ENCODE measurements at places on chromosomes 7 and 10.

GRCh38 chr7:4225361-4225771 lies 456.7 kb upstream of the FOXK1 start:
- DNase-seq = no peak

GRCh38 chr7:26071622-26072456 lies 80.2 kb upstream of the NFE2L3 start:
- DNase-seq = no peak

GRCh38 chr7:111112439-111112838 lies 21.5 kb downstream of the LRRN3 start:
- DNase-seq = no peak

DNA sequence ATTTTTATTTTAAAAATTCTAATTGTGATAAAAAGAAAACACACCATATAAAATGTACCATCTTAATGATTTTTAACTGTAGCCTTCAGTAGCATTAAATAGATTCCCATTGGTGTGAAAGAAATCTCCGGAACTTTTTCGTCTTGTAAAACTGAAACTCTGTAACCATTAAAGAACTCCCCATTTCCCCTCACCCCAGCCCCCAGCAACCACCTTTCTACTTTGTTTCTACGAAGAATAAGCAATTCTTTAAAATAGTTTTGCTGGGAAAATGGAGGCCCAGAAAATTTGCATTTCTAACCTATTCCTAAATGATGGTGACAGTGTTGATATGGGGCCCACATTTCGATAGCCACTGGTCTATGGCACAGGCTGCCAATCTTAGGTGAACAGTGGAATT lies 305.4 kb upstream of the PFKP start:
- no peak for DNase-seq

- DNase-seq = no peak
Observed at GRCh38 chr7:36749282-36749960, 25.1 kb upstream of the AOAH start.

- no peak for DNase-seq
Observed at GRCh38 chr10:72245949-72246525, 27.7 kb upstream of the DDIT4 start.

DNA sequence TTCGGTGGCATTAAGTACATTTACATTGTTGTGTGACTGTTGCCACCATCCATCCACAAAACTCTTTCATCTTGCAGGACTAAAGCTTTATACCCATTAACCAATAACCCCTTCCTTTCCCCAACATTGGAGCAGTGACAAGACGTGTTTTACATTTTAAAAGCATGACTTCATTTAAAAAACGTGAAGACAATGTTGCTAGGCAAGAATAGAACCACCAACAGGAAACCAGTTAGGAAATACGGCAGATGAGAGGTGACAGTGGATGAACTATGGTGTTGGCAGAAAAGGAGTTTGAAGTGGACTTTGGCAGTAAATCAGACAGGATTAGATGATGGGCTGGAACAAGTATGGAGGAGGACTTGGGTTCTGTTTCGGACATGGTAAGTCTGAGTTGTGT lies 17.0 kb downstream of the TMEM236 start:
- DNase-seq = no peak

DNA sequence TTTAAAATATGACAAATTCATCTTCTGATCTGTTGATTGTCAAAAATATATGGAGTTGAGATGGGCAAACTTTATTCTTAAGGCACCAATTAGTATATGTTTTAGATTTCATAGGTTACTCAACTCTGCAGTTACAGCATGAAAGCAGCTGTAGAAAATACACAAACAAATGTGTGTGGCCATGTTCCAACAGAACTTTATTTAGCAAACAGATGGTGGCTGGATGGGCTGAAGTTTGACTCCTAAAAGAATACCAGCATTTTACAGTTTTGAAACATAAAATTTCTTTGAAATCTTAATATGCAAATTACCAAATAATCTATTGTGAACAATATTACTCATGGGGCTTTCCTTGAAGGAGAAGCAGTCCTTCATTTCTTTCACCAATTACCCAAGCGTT lies 1206.0 kb upstream of the LRRTM3 start:
- no peak for DNase-seq

GRCh38 chr7:33059635-33060034 lies 2.9 kb downstream of the NT5C3A start:
- DNase-seq = no peak

GRCh38 chr10:18071591-18071990 lies 68.6 kb upstream of the CACNB2 start:
- DNase-seq = no peak

DNA sequence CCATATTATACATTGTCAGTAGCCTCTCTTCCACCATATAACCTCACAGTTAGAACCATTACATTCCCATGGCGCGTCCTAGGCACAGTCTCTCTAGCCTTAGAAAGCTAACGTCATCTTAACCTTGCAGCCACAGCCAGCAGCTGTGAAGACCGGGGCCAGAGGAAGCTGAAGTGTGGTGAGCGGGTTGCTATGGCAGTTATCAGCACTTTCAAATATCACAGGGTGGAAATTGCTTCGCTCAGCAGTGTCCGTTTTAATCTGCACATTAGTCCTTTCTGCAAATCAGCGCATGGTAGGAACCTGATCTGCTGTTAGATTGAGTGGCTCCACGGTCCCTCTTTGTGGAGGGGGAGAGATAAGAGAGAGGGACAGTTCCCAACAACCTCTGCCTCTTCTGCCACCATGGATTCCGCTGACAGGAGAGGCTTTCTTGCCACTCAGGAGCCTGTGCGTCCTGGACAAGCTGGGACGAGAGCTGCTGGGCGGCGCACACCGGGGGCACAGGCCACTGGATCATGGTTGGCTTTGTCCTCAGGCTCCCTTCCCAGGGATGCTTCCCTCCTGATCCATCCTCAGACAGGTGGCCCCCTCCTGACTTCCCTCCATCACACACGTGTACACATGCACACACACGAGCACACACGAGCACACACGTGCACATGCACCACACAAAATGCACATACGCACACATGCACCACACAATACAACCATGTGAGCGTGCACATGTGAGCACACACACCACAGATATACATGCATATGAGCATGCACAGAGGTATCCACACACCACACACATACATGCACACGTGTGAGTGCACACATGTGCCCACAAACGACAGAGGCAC lies 93.8 kb downstream of the WDR37 start:
- peak; percentile 39 for DNase-seq

DNA sequence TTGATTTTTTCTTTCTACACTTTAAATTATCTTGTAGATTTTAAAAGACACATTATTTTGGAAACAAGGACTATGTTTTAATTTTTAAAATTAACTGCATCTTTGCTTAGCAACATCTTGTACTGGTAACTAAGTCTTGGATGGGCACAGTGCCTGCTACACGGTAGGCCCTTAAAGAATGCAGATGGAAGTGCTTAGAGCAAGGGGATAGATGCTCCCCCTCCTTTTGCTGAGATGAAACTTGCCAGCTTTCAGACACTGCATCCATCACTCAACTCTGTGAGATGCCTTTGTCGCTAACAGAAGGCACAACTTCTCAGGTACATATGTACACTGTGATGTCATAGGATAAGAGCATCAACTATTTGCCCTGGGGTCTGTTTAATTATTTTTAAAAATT lies 103.9 kb downstream of the LRRC18 start:
- no peak for DNase-seq

- no peak for DNase-seq
Observed at GRCh38 chr7:106501605-106502580, 159.1 kb downstream of the CCDC71L start.

DNA sequence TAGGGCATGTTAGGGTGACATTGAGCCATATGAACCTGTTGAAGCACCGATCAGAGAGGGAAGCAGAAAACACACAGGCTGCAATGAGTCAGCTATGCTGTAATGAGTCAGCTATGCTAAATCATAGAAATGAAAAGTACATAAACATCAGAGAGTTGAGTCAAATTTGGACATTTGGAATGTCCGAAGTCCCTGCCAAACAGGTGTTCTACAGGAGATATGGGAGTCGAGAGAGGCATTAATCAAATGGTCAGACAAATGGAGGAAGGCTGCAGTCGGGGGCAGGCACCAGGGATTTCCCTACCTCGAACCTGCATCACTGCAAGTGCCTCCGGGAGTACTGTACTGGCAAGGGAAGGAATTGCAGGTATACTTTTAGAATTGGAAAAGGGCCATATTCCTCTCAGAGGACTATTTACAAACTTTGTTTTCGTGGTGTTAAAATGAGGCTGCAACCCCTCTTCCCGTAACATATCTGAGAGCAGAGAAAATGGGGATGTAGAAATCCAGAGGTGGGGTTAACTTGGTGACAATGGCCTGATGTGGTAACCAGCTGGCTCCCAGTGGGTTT lies 8.8 kb upstream of the ZC3HAV1 start:
- DNase-seq = peak; percentile 57

- no peak for DNase-seq
Observed at GRCh38 chr10:112024079-112024478, 159.5 kb downstream of the GPAM start.

DNA sequence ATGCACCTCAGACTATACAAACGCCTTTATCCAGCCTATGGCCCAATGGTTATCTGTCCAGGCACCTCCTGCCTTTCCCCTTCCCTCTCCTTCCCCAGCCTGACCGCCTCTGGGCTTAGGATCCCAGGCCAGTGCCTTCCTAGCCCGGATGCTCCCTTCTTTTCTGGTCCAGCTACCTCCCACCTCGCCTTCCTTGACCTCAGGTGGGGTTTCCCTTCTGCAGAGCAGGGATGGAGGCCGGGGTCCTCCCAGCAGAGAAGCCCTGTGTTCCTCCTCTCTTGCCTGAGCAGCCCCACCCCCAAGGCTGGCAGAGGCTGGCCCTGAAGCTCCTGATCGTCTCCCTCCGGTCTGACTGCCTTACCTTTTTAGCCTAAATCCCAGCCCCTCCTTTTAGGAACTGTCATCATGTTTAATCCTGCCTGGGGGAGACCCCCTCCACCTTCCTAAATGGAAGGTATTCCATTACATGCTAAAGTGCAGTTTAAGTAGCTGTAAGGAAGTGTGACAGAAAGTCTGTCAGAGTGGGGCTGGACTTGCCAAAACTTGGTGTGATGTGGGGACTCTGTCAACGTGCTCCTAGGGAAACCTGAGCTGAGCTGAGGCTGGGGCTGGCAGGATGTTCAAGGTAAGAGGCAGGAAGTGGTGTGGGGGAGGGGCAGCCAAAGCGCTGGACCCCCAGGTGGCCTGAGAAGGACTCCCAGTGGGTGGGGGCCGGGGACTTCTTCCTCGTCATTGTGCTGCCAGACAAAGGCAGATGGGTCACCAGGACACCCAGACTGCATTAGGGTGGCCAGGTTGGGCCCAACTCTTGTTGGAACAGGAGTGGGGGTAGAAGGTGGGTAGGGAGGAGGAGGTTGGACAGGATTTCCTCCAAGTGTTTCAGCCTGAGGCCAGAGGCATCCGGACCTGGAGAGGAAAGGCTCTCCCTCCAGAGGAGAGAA lies 39.5 kb downstream of the LBX1 start:
- no peak for DNase-seq

- DNase-seq = no peak
Observed at GRCh38 chr7:7018290-7018689, 164.1 kb upstream of the C1GALT1 start.

DNA sequence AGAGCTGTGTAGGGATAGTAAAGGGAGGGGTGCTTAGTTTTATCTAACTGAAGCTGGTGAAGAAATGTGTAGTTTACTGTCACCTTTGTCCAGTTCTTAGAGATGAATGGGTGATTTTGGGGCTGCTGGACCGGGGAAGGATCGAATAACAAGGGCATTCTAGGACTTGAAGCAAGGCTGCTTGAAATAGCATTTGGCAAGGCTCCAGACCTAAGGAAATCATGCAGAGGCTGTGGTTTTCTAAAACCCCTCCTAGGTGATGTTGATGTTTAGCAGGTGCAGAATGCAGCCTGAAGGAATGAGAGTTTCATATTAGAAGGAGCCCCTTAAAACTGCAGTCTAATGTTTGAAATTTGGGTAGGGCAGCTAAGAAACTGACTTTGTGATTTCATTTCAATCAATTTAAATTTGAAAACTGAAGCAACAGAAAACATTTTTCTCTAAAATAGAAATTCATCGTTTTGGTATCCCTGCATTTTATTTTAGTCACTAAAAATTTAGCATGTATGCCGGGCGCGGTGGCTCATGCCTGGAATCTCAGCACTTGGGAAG lies 68.5 kb downstream of the TET1 start:
- DNase-seq = peak; percentile 29

- peak; percentile 33 for DNase-seq
Observed at GRCh38 chr7:3106361-3106826, 62.7 kb upstream of the CARD11 start.

DNA sequence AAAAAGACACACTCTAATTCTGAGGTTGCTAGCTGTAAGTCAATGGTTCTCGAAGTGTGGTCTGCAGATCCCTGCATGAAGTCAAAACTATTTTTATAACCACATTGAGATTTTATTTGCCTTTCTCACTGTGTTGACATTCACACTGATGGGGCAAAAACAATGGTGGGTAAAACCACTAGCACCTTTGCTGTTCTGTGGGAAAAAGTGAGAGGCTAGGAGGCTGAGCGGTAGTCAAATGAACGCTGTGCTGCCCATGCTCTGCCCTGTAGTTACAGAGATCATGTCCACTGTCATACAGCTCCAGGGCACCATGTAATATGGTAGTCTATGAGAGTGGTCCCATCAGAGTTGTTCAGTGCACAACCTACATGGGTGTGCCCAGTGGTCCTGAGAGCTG lies 21.6 kb upstream of the PDCD4 start:
- peak; percentile 62 for DNase-seq

GRCh38 chr7:116981939-116982338 lies 28.6 kb downstream of the ST7 start:
- no peak for DNase-seq

GRCh38 chr10:29951441-29951931 lies 107.9 kb downstream of the JCAD start:
- no peak for DNase-seq

DNA sequence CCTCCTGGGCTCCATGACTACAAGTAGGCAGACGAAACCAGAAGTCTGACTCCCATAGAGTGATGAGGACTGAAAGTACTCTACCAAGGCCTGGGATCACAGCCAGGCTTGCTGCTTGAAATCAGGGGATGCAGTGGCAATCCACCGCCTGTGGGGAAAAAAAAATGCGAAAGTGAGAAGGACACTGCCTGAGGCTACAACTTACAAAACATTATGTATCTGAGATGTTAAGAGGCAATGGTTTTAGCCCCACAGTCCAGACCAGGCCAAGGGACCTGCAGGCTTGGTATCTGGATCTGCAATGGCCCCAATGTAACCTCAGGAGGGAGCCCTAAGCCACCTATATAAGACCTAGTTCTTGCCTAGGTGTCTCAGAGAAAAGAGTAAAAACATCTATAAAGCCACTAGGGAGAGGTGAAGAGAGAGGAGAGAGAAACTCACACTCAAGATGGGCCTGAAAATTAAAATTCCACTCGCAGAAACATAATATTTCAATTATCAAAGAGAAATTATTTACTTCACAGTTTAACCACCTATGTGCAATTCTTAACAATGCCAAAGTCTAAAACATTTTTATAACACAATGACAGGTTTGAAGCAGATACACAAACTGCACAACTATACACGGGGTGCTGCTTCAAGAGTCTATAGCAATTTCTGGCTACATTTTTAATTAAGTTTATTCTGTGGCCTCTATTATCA lies 13.9 kb downstream of the DNAJC1 start:
- peak; percentile 38 for DNase-seq

GRCh38 chr10:27838361-27838760 lies 92.7 kb upstream of the MKX start:
- DNase-seq = no peak

- DNase-seq = peak; percentile 40
Observed at GRCh38 chr10:32953277-32953927, 4.6 kb downstream of the ITGB1 start.

Data from CD4-positive, alpha-beta T cell treated with Interleukin-4 for 4 hours (primary cell).